ENCODE measurements at places on chromosomes 2 and 18.

- no peak for DNase-seq
Observed at GRCh38 chr2:75317316-75317715, 118.0 kb upstream of the TACR1 start.

DNA sequence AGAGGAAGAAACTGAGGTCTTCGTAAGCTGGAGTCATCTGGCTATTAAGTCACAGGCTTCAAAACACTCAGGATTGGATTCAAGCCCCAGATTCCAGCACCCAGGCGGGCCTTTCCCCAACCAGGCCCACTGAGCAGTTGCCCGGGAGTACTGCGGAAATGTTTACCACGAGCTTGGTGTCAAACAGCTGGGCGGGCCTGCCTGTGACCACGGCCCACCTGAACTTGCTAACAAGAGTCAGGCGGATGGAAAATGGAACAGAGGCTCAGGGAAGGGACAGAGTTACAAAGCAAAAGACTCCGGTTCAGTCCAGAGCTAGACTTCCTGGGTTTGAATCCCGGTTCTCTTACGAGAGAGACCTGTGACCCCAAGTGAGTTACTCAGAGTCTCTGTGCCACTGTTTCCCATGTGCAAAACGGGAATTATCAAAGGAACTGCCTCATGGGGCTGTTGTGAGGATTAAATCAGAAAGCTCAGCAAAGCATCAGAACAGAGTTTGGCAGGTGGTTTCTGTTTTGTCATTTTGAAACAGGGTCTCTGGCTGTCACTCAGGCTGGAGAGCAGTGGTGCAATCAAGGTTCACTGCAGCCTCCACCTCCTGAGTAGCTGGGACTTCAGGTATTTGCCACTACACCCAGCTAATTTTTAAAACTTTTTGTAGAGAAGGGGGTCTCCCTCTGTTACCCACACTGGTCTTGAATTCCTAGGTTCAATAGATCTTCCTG lies 49.0 kb upstream of the TFCP2L1 start:
- no peak for DNase-seq

DNA sequence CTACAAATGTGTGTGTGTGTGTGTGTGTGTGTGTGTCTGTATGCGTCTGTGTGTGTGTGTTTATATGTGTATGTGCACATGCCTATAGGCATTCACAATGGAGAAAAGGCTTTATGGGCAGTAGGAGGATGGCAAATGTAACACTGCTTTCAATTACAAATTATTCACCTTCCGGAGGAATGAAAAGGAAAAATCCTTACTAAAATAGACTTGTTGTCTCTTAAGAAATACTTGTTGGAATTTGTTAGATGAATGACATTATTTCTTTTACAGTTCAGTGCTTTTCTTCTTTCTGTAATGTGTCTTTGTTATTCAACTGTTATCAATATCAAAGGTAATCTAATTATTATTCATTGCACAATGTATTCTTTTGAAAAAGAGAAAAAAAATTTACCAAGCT lies 874.3 kb downstream of the ERBB4 start:
- no peak for DNase-seq

- no peak for DNase-seq
Observed at GRCh38 chr2:132374151-132374550, 42.5 kb upstream of the GPR39 start.

- no peak for DNase-seq
Observed at GRCh38 chr2:47254464-47254863, 99.4 kb upstream of the STPG4 start.

- no peak for DNase-seq
Observed at GRCh38 chr2:65227020-65227455, 593 bp upstream of the ACTR2 start.

DNA sequence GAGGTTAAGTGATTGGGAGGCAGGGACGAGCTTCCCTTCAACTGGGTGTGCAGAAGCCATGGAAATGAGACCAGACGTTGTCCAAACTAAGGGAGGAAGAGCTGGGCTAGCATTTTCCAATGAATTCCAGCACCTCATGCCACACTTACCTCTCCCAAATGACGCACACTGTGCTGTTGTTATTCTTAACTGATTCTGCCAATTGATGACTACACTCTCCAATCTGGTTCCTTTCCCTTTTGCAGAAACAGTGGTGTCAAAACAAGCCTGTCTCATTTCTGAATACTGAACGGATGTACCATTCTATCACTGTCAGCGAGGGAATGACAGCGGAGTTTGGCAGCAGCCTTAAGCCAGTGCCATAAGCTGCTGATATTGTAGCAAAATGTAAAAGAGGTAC lies 380.5 kb upstream of the HNRNPA3 start:
- DNase-seq: no peak

DNA sequence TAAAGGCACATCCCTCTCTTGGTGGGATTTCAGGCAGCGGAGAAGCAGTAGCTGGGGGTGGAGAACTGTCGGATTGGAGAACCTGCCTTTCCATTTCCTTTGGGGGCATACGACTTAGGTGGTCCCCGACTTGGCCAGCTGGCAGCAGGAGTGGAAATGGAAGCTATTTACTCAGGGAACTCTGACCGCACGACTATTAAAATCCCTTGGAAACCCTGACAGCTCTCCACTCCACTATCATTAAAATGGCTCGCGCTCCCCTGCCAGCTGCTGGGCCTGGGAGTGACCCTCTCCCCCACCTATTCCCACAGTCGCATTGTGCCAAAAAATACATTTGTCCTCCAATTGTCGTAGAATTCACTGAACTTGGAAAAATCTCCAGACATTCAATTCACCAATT lies 77.7 kb upstream of the APCDD1 start:
- DNase-seq: no peak

- no peak for DNase-seq
Observed at GRCh38 chr18:79527656-79528315, 132.1 kb downstream of the NFATC1 start.

DNA sequence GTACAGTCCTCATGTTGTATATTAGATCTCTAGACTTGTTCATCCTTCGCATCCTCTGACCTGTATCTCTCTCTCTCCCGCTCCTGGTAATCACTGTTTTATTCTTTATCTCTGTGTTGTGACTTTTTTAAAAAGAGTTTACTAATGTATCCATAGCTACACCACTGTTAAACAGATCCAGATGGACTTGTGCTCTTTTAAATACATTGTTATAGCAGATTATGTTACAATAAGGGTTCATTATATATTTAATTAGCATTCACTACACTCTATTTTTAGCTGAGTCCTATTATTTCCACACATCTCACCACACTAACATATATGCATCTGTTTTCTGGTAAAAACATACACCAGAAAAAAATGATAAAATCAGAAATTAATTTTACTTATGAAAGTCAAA lies 90.5 kb downstream of the RBM43 start:
- DNase-seq: no peak

GRCh38 chr2:235215248-235215647 lies 263.4 kb downstream of the SH3BP4 start:
- no peak for DNase-seq

DNA sequence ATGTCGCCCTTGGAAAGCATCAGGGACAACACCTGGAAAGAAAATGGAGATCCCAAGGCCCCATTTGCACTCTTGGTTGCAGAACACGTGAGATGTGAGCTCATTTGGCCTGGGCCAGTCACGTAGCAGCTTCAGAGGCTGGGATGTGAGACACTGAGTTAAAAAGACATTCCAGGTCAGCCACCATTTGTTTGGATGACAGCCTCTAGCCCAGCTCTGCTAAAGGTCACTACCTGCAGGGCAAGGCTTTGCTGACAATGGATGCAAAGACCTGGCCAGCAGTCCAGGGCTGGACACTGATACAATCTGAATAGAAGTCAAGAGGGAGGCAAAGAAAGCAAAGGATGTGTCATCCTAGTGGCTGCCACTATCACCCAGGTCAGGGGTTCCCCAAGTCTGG lies 83.9 kb upstream of the LRPPRC start:
- DNase-seq: no peak

DNA sequence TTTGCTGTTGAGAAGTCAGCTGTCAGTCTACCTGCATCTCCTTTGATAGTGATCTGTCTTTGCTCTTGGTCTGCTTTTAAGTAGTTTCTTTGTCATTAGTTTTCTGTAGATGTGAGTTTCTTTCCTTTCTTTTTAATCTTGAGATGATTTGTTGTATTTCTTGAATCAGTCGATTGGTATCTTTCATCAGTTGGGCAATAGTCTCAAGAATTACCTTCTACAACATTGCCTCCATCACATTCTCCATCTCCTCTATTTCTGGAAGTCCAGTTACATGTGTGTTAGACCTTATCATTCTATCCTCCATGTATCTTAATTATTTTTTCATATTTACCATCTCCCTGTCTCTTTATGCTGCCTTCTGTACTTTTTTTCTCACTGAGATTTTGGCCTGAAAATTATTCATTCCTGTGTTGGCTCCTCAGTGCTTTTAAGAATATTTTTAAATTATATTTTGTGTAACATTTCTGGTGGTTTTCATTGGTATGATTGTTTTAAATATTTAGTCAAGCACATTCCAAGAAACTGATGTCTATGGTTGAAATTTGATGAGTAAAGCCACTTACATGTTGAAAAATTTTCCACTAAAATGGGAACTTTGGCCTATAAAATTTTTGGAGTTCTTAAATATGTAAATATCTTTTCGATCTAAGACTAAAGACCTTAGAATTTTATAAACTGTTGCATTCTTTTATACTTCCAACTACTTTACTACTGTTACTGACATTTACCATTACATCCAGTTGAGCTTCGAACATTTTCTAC lies 239.5 kb upstream of the MGAT5 start:
- DNase-seq: no peak

Measured in activated naive CD8-positive, alpha-beta T cell treated with anti-CD3 and anti-CD28 coated beads for 36 hours (primary cell).